ENCODE measurements at places on chromosomes 12 and 14.

GRCh38 chr14:73602994-73603393 is 9.3 kb upstream of the ACOT6 start:
- DNase-seq, result no peak

DNA sequence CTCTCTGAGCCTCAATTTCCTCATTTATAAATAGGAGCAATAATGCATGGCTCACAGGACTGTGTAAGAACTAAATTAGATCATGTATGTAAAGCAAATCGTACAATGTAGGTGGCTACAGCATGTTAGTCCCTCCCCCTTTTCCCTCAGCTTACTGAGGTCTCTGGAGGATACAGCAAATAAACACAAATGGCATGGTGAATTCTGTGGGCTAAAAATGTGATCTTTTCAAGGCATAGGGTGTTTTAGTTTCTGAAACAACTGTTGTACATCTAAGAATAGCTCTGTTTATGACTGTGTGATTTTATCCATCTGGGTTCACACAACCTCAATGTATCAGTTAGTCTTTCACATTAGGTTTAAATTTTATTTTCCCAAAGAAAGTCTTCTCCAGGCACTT is 121.2 kb upstream of the PLEKHG7 start:
- no peak for DNase-seq

DNA sequence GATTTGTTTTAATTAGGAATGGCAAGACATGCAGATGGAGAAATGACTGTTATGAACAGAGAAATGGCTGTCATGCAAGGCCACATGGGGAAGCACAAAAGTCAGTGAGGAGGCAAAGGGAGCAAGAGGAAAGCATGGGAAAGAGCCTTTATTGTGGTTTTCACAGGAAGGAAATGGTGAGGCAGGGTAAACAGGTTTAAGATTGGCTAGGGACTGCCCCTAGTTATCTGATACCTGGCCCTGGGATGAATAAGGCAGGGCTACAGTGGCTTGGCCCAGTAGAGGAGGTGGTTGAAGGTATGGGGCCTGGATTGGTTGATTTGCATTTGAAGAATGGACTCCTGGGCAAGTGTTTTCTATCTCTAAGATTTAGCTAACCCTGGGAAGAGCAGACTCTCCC is 168.7 kb upstream of the CNOT2 start:
- no peak for DNase-seq

DNA sequence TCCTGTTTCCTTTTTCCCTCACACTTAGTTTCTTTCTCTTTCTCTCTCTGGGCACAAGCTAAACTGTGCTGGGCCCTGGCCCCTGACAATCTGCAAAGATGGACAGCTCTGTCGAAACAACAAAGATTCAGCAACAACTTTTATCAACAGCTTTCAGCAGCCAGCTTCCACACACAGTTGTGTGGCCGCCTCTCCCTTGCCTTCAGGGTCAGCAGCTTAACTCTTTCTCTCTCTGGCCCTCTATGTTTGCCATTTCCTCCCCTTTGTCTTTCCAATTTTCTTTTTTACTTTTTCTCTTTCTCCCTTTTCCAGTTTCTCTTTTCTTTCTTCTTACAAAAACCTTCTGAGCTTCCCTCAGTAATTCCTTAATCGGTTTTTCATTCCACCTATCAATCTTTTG is 43.3 kb downstream of the IQSEC3 start:
- DNase-seq, result no peak

- DNase-seq, result no peak
Measured at GRCh38 chr12:130132831-130133511, 29.3 kb upstream of the FZD10 start.

GRCh38 chr12:67827820-67828383 is 161.3 kb upstream of the IFNG-AS1 start:
- DNase-seq, result peak; percentile 89

GRCh38 chr12:13000925-13001774 is 1.1 kb upstream of the HEBP1 start:
- DNase-seq, result peak; percentile 31

DNA sequence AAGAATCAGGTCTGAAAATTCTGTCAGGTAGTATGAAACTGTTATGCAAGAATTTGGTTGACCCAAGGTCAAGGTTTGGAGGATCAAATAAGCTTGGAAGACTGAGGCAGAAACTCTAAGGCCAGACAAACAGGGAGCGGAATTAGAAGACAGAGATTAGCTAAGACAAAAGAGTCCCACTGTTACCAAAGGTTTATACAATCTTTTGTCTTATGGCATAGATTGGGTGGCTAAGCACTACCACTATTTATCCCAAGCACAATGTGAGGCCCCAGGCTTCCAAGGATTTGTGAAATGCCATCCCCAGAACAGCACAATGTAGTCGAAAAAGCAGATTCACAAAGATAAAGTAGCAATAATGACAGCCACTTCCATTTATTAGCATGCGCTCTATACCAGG is 311.2 kb downstream of the SEC23A start:
- DNase-seq, result no peak

- no peak for DNase-seq
Measured at GRCh38 chr14:59254146-59254910, 65.9 kb downstream of the DAAM1 start.

GRCh38 chr14:31207287-31207754 is 272 bp downstream of the HECTD1 start:
- DNase-seq, result no peak

GRCh38 chr12:107530701-107531100 is 154.9 kb upstream of the PWP1 start:
- DNase-seq, result no peak

GRCh38 chr14:40269436-40269835 is 837.2 kb upstream of the FBXO33 start:
- DNase-seq, result no peak
